Activated CD8-positive, alpha-beta memory T cell treated with anti-CD3 and anti-CD28 coated beads for 48 hours (primary cell): ENCODE measurements at places on chromosomes 2 and 18.

GRCh38 chr18:45303026-45303425, 312.2 kb upstream of the SLC14A2 start:
- DNase-seq: no peak

GRCh38 chr2:116061023-116061422, 1618.6 kb downstream of the DPP10 start:
- DNase-seq: no peak

DNA sequence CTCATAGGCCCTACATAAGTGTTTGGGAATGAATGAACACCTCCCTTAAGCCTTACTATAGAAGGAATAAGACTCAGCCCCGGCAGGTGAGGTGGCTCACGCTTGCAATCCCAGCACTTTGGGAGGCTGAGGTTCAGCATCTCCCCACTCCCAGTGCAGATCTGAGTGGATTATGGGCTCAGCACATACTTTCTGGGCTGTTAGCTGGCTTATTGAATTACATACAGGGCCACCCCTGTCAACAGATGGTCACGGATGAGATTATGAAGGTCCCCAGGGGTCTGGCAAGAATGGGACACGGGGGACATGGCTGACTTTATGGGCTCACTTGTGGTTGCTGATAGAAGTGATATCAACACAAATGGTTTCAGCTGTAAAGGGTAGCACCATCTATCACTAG, 322.3 kb downstream of the TSN start:
- no peak for DNase-seq

GRCh38 chr2:197427986-197428385, 6.8 kb downstream of the SF3B1 start:
- DNase-seq: no peak

DNA sequence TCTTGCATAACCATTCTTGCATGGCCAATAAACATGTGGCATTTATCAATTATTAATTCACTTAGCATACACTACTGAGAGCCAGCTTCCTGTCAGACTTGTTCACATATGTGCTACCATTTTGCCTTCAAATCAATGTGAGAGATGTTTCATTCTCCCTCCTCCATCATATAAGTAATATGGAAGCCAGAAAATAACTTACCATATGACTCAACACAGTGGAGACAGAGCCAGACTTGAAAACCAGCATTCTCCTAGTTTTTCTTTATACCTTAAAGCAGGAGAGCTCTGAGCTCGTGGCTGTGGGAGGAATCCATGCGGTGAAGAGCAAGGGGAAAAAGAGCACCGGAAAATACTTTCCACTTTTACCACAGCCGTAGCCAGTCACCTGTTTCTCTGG, 215.0 kb upstream of the LRATD1 start:
- DNase-seq: no peak
